Mucosa of descending colon (tissue), 3 donors: ENCODE measurements at places on chromosomes 1 and 21.

DNA sequence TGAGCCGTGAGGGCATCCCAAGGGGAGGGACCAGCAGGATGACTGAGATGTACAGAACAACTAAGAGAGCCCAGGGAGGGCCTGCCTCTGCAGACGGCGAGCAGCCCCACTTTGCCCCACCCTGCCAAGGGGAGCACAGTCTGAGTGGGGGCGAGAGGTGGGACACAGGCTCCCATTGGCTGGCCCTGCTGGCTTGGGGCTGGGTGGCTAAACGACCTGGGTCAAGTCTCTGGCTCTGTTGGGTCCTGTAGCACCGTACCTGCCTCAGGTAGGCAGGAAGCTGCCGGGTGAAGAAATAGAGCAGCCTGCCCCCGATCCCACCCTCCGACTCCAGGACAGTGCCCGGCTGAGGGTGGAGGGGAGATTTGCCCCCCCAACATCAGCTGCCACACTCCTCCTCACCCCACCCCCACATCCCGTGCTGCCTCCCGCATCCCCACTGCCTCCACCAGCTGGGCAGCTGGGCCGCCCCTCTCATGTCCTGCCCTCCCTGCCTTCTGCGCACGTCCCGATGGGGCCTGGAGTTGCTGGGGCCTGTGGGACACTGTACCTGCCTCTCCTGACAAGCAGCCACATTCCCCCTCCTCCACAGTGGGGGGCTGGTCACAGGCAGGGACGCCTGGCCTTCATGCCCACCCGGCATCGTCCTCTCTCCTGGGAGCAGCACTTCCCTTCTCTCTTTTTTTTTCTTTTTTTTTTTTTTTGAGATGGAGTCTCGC, 12.6 kb upstream of the PLEKHG5 start:
- no peak for DNase-seq

- peak; percentile 68 for DNase-seq
These were observed 33.3 kb upstream of the CSF1 start for GRCh38 chr1:109877317-109877771.

DNA sequence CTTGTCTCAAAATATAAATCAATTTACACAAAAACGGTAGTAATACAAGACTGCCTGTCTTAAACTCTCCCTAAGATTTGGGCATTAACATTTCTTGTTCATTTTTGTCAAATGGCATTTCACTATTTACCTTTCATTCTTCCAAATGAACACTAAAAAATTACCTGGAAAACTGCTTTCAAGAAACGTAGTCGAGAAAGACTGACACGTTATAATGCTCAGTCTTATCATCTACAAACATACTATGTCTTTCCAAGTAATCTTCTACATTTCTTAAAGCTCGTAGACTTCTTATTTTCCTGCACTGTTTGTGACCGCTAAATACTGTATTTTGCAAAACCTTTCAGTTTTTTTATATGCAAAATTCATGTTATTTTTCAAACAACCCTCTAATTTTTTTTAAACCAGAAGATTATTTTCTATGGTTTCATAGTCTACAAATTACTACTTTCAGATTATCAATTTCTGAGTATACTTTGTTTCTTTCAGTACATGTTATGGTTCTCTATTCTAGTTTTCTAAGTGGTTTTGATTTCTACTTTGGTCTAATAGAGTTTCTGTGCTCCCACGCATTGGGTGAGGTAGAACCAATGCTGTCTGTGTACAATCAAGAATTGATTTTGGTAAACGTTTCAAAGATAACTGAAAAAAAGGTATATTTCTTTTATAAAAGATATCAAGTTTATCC, 336.4 kb downstream of the SMYD3 start:
- no peak for DNase-seq

DNA sequence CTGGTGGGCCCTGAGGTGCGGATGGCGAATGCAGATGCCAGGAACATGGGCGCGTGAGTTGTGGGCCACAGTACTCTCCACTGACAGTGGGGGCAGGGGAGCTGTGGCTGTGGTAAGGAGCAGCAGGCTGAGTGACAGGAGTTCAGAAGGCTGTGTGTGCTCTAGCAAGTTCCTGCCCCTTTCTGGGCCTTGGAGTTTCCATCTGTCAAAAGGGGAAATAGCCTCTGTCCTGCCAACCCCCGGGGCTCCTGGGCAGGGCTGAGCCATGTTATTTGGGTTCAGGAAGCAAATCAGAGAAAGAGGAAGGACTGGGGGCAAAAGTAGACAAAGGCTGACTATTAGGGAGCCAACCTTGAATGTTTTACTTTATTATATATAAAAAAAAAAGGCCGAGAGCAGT, 19.5 kb upstream of the MFN2 start:
- DNase-seq, result no peak

GRCh38 chr1:207034208-207034607, 1.7 kb upstream of the C1orf116 start:
- no peak for DNase-seq

DNA sequence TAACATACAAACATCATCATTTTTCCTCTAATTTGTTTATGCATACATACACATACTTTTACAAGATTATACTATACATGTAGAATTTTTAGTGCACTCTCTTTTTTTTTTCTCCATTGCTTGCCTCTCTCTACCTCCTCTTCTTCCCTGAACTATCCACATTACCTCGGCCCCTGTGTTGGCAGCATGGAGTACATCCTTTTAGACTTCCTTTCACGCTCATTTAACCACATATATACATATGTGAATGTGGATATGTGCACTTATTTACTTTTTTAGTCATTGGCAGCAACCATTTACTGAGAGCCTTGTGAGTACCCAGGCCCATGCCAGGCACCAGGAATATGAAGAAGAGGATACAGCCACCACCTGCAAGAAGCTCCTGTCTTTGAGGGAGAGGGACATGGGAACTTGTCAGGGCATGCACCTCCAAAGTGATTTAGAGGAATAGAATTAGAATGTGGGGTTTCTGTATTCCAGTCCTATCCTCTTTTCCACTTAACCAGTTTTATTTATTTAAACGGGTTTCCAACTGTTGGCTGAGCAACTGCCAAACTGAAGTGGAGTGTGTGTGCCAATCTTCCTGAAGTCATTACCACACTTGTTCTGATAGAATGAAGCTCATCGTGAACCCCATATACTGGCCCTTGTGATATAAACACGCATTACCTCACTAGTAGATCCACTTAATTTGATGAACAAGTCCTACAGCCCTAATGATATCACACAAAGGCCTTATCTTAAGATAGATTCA, 212.6 kb downstream of the TNR start:
- no peak for DNase-seq

GRCh38 chr1:15207031-15207828, 39.8 kb upstream of the FHAD1 start:
- no peak for DNase-seq

DNA sequence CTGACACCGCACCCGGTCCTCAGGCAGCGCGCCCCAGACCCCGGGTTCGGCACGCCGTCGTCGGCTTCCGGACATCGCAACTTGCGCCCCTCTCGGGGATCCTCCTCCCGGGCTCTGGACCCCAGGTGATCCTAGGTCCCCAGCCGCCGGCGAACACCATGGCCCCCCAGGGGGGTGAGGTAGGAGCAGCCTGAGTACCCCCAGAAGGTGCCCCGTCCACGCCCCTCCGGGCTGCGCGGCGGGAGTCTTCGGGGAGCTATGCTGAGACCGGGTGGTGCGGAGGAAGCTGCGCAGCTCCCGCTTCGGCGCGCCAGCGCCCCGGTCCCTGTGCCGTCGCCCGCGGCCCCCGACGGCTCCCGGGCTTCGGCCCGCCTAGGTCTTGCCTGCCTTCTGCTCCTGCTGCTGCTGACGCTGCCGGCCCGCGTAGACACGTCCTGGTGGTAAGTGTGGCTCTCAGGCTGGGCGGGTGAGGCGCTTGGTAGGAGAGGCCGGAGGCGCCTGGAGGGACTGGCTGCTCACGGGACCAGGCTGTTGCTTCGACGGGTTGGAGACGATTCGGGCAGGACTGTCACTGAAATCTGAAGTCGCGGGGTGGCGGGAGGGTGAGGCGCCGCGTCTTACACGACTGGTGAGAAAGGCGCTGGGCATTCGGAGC, 367 bp downstream of the WNT2B start:
- DNase-seq, result peak; percentile 32

DNA sequence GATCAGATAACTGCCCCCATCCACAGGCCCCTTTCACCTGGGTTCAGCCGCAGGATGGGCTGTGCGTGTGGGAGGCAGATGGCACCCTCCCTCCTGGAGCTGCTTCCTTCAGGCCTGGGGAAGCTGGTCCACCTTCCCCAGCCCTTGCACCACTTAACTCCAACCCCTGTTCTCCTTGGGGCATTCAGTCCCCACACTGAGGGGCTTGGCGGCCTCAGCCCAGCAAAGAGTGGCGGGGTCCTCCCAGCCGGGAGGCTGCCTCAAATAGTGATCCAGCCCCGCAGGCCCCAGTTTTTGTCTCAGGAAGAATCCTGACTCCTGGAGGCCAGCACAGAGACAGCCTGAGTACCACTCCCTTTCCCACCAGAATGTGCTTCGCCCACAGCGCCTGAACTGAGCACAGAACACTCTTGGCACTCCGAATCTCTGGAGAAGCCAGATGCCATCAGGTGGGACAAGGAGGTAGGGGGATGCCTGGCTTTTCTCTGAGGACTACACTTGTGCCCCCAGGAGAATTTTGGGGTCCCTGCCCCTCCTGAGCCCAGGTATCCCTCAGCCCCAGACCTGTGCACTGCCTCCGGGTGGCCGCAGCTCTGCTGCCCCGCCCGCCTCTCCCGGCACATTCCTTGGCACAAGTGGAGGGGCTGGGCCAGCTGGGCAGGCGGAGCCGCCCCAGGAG, 936 bp downstream of the PAQR6 start:
- no peak for DNase-seq

DNA sequence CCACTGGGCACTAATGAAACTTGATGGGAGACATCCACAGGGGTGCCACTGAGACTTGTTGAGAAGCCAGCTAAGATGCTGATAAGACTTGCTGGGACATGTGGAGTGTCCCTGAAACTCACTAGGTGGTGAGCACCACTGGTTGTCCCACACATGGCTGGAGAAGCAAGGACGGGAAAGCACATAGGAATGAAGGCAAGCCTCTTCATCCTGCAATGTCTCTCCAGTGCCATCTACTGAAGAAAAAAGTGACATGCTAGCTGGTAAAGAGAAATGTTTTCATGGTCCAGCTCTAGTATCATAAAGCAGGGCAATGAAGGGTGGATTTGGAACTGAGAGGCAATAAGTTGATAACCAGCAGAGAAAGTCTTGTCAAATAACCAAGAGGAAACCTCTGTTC, 283.0 kb downstream of the PAPPA2 start:
- no peak for DNase-seq

DNA sequence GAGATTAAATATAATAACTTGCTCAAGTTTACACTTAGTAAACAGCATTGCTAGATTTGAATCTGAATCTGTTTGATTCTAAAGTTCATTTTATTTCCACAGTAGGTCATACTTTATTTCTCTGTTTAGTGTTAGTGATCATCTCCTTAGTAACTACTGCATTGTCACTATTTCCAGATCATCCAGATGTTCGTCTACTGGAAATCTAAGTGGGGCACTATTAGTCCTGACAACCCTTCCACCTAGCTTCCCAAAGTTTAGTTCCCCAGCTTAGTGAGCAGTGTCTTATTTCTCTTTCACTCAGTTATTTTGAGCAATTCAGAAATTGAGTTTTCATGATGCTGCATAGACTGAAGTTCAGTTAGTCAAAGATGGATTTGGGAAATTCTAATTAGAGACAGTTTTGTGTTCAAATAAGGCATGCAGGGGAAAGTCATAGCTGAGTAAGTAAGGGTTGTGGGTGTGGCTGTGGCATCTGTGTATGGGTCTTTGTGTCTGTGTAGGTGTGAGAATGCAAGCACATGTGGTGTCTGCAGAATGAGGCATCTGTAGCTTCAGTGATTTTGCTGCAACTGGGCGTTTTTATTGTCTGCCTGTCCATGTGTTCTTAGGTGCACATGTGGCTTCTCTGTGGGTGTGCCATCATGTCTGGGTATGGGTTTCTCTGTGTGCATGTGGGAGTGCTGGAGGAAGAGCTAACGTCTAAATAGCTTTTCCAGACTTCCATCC, 107.3 kb downstream of the NTMT2 start:
- DNase-seq, result no peak
